ENCODE measurements at places on chromosomes 7 and 10.
A peak's percentile ranks its signal among the peaks of the same experiment; 100 is the strongest.

- DNase-seq: peak; percentile 27
Measured at GRCh38 chr7:51009716-51010496, 227.2 kb upstream of the GRB10 start.

- peak; percentile 76 for DNase-seq
Measured at GRCh38 chr10:3532644-3533043, 252.4 kb downstream of the KLF6 start.

- no peak for DNase-seq
Measured at GRCh38 chr10:72062382-72062781, 26.0 kb downstream of the SPOCK2 start.

DNA sequence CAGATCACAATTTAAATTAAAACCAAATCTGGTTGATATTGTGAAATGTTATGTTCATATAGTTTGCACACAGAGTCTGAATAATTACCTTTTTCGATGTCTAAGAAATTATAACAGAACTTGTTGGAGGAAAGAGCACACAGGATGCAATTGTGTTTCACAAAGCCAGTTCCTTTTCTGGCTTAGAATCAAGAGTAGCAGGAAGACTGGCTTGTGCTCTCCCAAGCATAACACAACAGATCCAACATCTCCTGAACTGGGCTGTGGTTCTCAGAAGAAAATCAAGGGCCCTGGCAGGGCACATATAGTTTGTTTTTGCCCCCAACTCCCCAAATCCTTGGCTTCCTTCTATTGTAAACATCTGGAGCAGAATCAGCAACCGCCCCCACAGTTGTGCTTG, 62.7 kb downstream of the LRRC4 start:
- DNase-seq: no peak

DNA sequence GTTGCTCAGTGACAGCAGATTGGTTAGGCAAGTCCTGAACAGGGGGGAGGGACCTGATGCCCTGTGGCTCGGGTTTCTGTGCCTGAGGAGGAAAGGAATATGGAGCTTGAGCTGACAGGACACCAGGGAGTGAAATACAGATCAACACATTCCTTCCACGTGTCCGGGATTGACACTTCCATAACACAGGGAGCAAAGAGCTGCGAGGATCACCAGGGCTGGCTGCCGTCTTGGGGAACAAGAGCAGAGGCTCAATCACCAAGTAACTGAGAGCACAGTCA, 36.7 kb upstream of the EFCAB10 start:
- no peak for DNase-seq

DNA sequence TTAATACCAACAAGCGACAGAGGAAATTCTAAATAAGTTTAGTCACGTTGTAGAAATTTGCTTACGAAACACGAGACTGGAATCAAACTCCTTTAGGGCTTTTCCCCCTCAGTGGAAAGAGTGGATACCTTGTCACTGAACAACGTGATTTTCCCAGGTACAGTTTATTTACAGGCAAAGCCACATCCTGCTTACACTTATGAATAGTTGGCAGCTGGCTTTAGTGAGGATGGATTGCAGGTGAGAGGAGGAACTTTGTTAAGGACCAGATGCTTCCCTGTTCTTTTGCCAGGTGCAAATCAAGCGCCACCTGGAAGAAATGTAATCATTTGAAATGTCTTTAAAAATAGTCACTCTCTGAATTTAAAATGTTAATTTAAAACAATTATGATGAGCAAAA, 282.4 kb downstream of the ADARB2 start:
- DNase-seq: no peak

DNA sequence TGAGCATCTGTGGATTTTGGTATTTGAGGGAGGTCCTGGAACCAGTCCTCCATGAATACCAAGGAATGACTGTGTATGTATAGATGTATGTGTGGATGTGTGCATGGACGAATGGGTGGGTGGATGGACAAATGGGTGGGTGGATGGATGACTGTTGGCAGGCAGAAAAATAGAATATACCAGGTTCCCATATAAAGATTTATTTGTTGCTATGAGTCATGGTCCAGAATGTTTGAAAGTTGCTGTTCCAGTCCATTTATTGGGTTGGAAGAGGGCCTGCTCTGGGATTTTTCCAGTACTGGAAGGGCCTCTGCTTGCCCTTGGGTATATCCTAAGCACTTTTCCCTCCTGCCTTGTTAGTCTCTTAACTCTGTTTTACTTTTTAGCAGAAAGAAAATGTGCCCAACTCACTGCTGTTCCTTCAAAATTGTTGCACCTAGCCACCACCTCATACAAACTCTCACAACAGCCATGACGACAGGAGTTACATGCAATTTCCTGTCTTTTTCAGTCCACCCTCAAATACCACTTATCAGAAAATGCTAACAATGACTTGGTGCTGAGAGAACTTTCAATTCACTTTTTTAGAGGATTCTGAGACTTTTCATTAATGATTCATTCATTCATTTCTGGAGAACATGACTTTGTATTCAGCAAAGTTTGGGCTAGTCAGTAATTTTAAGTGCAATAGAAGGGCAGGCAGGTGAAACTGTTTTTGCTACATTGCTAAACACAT, 108.1 kb downstream of the EEPD1 start:
- no peak for DNase-seq

DNA sequence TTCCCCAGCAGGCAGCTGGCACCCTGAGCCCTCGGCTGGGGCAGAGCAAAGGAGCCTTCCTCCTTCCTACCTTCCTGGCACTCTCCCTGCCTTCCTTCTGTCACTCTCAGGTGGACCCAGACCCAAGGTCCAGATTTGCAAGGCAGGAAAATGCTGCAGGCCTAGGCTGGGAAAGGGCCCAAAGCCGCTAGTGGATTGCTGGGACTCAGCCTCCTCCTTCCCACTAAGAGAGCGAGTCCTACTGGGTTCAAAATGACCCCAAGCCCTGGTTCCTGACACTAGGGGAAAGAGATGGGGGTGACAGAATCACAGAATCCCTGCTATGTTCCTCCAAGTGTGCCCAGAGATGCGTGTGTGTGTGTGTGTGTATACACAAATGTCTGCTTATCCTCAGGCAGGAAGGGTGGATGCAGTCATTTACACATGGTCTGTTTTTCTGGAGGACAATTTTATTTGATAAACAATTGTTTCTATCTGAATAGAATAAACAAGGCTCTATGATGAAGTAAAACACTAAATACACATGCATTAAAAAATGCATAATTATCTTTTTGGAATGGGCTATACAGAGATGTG, 1.3 kb upstream of the PLAU start:
- DNase-seq: no peak

- no peak for DNase-seq
Measured at GRCh38 chr7:30788640-30789333, 17.6 kb downstream of the MINDY4 start.

DNA sequence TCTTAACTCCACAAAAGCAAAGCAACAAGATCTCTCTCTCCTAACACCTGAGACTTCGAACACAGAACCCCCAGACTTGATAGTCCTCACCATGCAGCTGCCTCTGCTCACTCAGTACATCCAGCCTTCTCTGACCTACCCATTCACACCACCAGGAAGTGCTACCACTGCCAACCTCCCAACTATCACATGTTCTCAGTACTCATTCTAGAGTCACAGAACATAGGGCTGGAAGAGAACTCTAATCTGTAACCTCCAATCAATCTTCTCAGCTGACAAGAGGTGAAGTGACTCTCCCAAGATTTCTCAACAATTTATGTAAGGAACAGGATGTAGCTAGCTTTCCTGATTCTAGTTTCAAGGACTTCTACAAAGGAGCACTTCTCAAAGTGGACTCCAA, 3.8 kb downstream of the NUDCD3 start:
- peak; percentile 35 for DNase-seq

GRCh38 chr10:33263453-33263852, 71.0 kb downstream of the NRP1 start:
- DNase-seq: peak; percentile 73

GRCh38 chr7:68888971-68889385, 709.3 kb upstream of the AUTS2 start:
- DNase-seq: no peak

DNA sequence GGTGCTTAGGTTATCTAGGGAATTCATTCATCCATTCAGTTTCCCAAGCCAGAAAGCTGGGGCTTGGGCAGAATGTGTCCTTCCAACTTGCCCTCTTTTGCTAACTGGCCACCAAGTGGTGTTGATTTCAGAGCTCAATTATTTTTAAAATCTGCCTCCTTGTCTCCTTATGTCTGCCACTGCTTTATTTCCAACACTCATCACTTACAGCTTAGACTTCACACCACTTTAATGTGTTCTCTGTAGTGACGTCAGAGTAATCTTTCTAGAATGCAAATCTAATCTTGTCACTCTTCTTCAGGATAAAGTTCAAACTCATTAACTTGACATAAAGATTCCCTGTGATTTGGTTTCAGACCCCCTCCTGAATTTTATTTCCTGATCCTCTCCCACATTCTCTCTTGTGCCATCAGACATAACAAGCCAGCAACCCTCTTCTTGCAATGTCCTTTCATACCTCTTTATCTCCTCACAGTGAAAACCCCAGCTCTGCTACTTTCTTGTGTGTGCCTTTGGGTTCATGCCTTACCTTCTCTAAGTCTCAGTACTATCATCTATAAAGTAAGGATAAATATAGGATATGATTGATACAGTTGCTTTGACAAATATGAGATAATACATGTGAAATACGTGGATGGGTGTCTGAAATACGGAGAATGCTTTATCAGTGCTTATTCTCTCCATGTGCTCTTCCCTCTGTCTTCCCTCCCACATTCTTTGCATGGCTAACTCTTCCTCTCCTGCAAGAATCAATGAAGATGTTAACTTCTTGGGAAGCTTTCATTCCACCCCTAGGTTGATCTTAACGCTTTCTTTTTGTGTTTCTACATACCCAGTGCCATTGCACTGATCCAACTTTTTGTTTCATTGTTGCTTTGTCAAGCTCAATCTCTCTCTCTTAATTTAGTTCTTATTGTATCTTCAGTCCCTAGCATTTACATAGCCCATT, 522.7 kb upstream of the FZD8 start:
- DNase-seq: no peak

DNA sequence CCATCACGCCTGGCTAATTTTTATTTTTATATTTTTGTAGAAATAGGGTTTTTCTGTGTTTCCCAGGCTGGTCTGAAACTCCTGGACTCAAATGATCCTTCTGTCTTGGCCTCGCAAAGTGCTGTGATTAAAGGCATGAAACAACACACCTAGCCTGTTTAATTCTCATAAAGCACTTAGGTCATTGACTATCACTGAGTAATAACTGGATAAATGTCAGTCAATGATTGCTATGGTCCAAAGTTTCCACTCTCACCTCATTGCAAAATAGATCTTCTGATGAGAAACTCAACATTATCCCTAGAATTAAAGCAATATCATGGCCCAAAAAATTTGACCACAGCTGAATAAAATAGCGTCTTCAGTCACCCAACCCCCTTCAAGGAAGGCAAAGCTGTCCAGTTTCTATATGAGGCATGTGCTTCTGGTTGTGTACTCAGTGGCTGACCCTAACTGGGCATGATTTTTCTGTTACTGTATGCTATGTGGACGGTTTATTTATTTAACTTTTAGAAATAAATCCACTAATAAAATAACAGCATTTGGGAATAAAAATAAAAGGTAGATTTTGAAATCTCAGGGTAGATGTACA, 86.5 kb upstream of the LRRN3 start:
- no peak for DNase-seq

- DNase-seq: no peak
Measured at GRCh38 chr7:22934473-22935065, 79.4 kb downstream of the HYCC1 start.

GRCh38 chr7:52360541-52360940, 674.9 kb upstream of the POM121L12 start:
- DNase-seq: no peak

GRCh38 chr10:124126145-124126982, 33.0 kb upstream of the CHST15 start:
- no peak for DNase-seq

DNA sequence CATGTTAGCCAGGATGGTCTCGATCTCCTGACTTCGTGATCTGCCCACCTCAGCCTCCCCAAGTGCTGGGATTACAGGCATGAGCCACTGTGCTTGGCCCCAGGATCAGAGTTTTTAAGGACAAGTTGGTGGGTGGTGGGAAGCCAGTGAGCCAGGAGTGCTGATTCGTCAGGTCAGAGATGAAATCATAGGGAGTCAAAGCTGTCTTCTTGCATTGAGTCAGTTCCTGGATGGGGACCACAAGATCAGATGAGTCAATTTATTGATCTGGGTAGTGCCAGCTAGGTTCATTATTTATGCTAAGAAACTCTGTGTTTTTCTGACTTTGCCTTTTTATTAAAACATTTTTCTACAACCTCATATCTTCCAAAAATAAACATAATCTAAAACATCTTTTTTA, 423.8 kb downstream of the ARL4A start:
- peak; percentile 66 for DNase-seq

- no peak for DNase-seq
Measured at GRCh38 chr10:32132357-32132946, 76.2 kb upstream of the KIF5B start.

- DNase-seq: no peak
Measured at GRCh38 chr7:98075801-98076200, 30.9 kb upstream of the LMTK2 start.

- DNase-seq: no peak
Measured at GRCh38 chr7:132072165-132072564, 504.1 kb downstream of the PLXNA4 start.

DNA sequence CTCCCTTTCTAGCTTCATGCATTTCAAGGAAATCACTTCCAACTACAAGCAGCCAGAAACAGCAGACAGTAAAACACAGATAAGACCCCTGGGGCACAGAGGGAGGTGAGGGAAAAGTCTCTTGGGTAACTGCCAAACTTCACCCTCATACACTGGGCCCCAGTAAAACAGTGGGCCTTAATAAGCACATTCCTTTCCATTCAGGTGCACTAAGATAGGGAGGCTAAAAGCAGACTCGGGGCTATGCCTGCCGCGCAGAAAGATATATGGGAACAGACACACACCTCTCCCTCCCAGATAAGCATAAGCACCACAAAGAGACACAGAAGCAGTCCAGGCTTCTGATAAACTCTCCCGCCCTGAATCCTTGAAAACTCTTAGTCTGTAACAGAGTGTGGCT, 117.0 kb downstream of the TYW1B start:
- no peak for DNase-seq

DNA sequence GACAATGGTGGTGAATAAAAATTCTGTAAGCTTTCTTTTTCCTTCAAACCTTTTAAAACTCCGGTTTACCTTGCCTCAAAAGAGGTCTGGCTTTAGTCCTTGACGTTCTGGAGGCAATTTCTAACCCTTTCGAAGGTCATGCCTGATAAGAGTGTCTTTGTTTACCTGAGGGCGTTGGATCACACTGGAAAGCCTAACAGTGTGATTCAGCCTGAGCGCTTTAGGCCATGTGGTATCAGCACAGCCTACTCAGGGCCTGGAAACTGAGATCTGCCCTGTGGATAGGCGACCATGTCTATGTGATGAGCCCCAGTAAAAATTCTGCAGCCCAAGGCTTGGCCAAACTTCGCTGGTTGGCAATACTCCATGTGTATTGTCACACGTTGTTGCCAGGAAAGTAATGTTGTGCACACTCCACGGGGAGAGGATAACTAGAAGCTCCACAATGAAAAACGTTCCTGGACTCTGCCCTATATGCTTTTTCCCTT, 10.7 kb downstream of the CCDC6 start:
- no peak for DNase-seq

Data from HT1080 (cell line).